ENCODE measurements at places on chromosomes 3 and 15.

GRCh38 chr3:112539825-112540650 lies 21.7 kb downstream of the ATG3 start:
- DNase-seq: no peak

GRCh38 chr15:88036154-88036839 lies 220.2 kb downstream of the NTRK3 start:
- DNase-seq: no peak

- DNase-seq: no peak
Measured at GRCh38 chr3:101870138-101870537, 20.8 kb downstream of the NFKBIZ start.

DNA sequence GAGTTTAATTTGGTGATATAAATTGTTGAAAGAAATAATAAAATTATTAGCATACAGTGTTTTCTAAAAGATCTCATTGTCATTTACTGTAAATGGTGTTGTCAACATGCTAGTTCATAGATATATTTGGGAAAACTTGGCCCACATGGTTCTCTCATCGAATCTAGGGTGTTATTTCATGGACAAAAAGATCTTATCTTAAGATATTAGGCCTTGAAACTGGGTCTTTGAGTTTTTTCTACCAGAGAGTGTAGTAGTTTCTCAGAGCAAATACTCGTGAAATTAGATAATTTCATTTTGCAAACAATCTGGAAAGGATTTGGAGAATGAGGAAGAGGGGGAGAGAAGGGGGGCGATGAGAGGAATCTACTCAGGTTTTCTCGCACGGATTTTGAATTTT lies 107.9 kb downstream of the MEIS2 start:
- DNase-seq: no peak

- DNase-seq: no peak
Measured at GRCh38 chr15:86555098-86555497, 475.4 kb downstream of the AGBL1 start.

DNA sequence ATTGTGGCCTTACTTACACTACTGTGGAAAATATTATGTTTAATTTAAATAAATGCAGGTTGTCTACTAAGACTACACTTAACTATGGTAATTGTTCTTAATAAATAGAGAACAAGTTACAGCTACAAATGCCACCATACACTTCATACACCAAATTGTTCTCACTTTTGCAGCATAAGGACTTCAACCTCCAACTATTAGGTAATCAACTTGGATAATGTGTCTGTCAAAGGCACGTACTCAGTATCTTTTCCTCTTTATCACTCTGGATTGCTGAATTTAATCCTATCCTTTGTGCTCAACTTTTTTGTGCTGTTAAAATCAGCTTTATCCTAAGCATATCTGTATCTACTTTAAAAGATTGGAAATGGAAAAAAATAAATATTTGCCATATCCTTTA lies 41.6 kb upstream of the TMEM87A start:
- DNase-seq: no peak

- no peak for DNase-seq
Measured at GRCh38 chr15:64720188-64720587, 55.2 kb downstream of the RBPMS2 start.

DNA sequence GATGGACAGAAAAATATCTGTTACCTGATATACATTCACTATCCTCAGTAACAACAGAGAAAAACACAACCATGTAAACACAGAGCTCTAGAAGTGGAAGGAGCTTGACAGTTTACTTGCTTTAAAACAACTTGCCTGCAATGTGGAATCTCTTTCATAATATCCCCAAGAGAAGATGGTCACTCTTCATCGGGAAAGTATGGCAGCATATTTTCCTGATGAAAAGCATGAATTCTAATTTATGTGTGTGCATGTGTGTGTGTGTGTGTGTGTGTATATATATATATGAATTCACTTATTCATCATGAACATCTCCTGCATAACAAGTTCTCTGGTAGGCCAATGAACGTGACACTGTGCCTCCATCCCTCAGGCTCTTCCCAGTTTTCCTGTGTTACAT lies 81.2 kb downstream of the EFL1 start:
- no peak for DNase-seq

- DNase-seq: no peak
Measured at GRCh38 chr15:27805261-27806220, 293.6 kb downstream of the OCA2 start.

GRCh38 chr3:4986175-4986781 lies 7.0 kb downstream of the BHLHE40 start:
- no peak for DNase-seq

- no peak for DNase-seq
Measured at GRCh38 chr3:56956906-56957305, 103.6 kb upstream of the SPATA12 start.

- DNase-seq: no peak
Measured at GRCh38 chr3:111737047-111737705, 121.9 kb upstream of the PHLDB2 start.

DNA sequence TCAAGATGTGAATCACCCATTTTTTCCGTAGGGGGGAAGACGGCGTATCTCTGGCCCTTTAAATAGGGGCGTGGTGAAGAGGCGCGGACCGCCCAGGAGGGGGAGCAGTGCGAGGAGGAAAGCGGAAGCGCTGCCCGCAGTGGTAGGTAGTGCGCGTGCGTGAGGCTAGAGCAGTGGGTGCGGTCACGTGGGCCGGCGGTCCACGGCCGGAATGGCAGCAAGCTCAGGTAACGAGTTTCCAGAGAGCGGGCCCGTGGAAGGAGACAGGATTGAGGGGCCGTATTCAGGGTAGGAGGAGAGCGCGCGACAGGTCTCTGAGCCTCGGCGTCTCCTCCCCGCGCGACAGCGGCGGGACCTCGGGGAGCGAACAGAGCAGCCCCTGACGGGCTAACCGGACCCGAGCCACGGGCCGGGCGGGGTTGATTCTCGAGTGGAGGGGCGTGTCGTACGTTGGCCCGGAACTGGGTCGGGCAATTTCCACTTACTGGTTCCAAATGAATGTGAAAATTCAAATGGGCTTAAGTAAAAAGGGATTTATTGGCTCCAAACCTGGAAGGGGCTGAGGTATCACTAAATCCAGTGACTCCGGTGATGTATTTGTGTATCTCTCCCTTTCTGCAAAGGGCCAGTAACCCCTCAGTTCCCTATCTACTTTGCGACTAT lies at the start of gene VPS8:
Gene VPS8 (plus strand): TSS at position 168 of the 663 bp plus-strand sequence. CDS start 12,467 bp downstream, outside the sequence.
- peak; percentile 87 for DNase-seq

- DNase-seq: no peak
Measured at GRCh38 chr3:101303089-101303731, 17.2 kb downstream of the IMPG2 start.

DNA sequence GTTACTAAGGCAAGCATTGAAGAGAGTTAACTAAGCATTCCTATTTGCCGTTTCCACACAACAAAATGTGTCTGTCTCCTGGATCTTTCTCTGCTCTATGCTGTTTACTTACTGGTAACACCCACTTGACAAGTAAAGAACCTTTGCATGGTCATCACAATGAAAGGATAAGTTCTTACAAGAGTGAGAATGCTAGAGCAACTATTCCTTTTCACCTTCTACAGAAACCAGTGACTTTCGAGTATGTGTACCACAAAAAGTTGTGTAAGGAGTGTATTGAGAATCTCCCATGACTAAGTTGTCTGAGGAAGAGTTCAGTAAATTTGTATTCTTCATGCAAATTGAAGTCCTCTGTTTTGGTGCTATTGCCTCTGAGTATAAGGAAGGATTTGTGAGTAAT lies 10.8 kb downstream of the TIPARP start:
- no peak for DNase-seq

- DNase-seq: no peak
Measured at GRCh38 chr3:39752019-39752637, 57.3 kb upstream of the MYRIP start.

DNA sequence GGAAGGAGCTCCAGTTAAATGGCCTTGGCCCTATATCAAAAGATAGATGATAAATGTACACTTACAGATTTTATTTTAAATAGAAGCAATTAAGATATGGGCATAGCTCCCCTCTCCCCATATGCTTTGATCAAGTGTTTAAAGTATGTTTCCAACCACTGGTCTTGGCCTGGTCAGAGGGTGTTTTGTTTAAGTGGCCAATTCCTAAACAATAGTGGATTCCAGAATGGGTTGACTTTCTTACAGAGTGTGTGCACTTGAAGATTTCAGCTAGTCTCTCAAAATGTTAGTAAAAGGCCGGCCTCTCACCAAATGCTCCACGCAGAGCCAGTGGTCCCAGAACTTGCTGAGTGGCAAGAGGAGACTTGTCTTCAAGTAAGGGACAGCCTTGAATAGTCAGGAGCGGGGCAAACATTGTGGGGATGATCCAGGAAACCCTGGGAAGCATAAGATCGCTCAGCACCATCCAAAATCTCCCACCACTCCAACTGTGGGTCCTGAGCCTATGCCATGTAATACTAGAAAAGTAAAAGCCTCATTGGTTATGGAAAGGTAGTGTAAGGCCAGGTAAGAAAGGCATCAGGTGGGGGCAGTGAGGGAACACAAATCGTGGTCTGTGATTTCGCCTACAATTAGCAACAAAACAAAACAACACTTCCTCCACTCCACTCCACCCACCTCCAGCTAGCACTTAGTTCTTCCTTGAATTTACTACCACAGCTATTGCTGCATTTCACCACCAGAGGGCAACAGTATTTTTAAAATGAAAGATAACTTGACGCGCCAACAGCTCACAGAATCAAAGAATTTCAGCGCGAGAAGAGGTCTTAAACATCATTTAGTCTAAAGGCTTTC lies 4.8 kb downstream of the RARRES1 start:
- DNase-seq: peak; percentile 39

- DNase-seq: no peak
Measured at GRCh38 chr15:73599934-73600333, 33.3 kb downstream of the NPTN start.

DNA sequence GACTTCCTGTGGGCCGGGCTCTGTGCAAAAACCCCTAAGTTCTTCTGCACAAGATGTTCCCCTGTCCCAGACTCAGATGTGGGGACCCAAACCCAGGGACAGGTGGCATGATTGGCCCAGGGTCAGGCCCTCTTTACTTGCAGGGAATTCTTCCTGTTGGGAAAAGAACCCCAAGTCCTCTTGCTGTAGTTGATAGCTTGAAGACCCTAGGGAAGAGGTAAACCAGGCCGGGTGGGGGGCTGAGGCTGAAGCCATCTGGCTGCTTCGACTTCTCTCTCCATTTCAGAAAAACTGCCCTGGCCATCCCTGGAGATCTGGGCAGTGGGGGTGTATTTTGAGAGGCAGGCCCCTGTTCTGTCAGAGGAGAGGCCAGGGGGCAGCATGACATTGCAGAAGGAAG lies 23.5 kb downstream of the SSUH2 start:
- DNase-seq: no peak

Data from GM12864 (cell line).